IPS DF 19.7 (cell line): ENCODE measurements at places on chromosomes 6 and 20.

DNA sequence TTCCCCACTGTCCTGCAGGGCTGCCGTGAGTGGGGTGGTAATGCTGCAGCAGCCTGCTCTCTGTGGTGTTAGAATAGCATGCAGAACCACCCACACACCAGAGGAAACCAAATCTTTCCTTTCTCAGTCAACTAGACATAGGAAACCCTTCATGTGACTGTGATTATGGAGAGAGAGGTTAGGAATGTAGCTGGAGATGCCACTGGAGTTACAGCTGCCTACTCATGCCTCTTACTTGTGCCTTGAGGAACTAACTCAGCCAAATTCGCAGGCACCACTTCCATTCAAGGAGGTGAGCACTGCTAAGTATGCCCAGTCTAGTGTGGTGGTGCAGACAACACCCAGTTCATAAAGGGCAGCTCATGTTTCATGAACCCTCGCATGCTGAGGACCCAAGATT lies 27.4 kb downstream of the MUC22 start:
- no peak for DNase-seq

- DNase-seq: no peak
These were observed 115.9 kb upstream of the NAA20 start for GRCh38 chr20:19901226-19901625.

GRCh38 chr20:5395932-5396727 lies 79.4 kb upstream of the PROKR2 start:
- no peak for DNase-seq

GRCh38 chr6:99282479-99283062 lies 66.9 kb downstream of the FAXC start:
- DNase-seq: no peak

GRCh38 chr6:137155830-137156229 lies 17.6 kb downstream of the IL22RA2 start:
- DNase-seq: no peak

DNA sequence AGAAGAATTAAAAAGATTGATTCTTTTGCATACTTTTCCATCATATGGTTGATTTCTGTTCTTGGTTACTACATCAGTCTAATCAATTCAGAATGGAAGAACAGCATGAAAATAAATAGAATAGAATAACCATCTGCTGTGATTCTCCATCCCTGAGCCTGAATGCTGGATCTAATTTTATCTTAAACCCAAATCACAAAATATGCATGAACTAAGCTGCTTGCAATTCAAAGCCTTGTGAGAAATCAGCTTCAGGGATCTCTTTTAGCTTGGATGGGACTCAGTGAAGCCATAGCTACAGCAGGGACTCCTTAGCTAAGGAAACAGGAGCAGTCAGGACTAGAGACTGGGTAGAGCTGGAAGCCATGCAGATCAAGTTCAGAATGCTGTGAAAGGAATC lies 74.1 kb downstream of the TPBG start:
- DNase-seq: no peak

GRCh38 chr6:158040051-158040803 lies 58.6 kb downstream of the SYNJ2 start:
- no peak for DNase-seq

DNA sequence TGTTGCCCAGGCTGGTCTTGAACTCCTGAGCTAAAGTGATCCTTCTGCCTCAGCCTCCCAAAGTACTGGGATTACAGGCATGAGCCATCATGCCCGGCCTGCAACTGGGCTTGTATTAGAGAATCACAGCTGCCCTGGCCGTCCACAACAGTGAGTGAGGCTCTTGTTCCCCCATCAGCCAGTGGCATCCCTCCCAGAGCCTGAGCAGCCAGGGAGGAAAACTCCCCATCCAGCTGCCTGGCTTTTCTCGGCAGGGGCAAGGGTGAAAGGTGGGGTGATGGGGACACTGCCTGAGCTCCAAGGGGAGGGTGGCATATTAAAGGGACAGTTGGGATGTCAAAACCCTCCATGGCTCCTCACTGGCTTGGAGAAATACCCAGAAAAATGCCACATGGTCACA lies 185.6 kb downstream of the NFATC2 start:
- no peak for DNase-seq

- DNase-seq: no peak
These were observed 44.3 kb downstream of the CTCFL start for GRCh38 chr20:57480444-57481160.

DNA sequence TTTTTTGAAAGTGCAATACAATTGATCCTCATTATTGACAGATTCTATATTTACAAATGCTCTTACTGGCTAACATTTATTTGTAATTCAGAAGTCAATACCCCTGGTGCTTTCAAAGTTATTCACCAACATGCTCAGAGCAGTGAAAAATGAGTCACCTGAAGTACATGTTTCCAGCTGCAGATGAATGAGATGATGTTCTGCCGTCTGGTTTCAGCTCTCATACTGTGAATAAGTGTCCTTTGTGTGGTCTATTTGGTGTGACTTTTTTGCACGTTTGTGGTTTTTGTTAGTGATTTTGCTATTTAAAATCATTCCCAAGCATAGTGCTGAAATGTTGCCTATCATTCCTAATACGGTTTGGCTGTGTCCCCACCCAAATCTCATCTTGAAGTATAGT lies 22.3 kb upstream of the EYA4 start:
- no peak for DNase-seq

DNA sequence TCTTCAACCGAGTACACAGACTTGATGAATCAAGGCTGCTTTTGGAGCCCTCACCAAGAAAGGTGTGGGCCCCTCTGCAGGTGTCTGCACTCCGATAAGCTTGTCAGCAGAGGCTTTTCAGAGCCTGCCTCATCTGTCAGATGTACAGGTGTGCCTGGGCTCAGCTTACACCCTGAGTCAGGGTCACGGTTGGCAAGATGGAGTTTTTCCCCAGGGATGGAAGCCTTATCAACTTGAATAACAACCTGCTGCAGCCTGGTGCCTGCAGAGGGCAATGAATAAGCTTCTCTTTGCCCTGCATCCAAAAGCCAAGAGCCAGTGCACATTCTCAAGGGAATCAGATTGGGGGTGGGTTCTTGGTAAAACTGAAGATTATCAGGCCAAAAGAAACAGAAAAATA lies 427.1 kb downstream of the CD83 start:
- DNase-seq: no peak

DNA sequence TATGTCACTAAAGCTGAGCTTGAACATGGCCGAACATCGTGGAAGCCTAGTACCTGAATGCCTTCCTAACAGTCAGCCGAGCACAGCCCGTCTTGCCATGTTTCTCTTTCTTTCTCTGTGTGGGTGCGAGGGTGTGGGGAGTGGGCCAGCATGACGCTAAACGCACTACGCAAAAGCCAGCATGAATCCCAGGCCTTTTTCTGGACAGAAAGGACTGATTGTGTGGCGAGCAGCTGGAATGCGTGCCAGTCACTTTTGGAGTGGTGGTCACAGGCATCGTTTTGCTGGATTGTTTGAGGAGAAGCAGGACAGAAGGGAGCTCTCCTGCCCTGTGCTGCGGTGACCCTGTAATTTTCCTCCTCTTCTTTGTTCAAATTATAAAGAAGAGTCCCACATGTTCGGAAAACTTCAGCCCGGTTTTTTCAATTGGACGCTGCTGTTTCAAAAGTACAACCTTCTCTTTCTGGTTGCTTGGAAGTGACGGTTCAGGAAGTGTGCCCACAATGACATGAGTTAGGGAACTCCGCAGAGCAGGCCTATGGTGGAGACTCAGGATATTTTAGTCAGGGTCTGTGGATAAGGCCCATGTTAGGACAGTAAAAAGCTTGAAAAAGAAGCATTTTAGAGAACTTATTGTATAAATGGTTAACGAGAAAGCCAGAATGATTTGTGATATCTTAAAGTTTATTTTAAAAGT lies 54.3 kb downstream of the PDE7B start:
- no peak for DNase-seq

DNA sequence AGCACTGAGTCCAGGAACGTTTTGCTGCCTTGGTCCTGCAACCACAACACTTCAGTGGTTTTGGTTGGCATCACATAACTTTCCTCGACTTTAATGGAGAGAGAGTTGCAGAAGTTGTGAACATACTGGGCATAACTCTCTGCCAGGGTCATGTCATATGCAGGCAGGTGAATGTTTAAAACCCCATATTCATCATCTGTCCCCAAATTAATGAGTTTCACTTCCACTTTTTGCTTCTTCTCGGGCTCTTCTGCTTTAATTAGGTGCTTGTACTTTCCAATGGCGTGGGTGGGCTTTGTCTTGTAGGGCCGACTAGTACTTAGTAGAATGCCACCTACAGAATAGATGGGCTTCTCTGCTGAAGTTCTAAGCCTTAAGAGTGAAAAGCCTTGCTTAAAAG lies 45.2 kb upstream of the TFAP2A start:
- no peak for DNase-seq

GRCh38 chr20:59412181-59412580 lies 111.8 kb downstream of the EDN3 start:
- DNase-seq: no peak

DNA sequence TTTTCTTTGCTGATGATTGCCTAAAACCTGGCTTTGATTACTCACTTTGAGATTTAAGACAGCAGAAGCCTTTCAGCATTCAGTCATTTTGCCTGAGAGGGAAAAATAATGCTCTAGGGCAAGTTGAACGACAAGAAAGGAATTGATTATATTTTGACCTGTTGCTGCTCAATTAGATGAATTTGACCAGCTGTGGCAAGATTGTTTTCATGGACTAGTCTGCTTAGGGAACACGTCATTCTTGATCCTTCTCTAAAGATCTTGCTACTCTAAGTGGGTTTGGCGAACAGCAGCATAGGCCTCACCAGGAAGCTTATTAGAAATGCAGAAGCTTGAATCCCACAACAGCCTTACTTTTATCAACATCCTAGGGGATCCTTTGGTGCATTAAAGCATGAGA lies 59.7 kb upstream of the PHACTR1 start:
- DNase-seq: no peak

GRCh38 chr20:13995841-13996240 lies 525 bp downstream of the MACROD2 start:
- DNase-seq: no peak

GRCh38 chr20:8389381-8390036 lies 257.4 kb downstream of the PLCB1 start:
- no peak for DNase-seq

GRCh38 chr6:2885967-2886735 lies 17.0 kb downstream of the SERPINB9 start:
- DNase-seq: no peak

GRCh38 chr6:43936476-43936875 lies 166.5 kb downstream of the VEGFA start:
- DNase-seq: no peak

DNA sequence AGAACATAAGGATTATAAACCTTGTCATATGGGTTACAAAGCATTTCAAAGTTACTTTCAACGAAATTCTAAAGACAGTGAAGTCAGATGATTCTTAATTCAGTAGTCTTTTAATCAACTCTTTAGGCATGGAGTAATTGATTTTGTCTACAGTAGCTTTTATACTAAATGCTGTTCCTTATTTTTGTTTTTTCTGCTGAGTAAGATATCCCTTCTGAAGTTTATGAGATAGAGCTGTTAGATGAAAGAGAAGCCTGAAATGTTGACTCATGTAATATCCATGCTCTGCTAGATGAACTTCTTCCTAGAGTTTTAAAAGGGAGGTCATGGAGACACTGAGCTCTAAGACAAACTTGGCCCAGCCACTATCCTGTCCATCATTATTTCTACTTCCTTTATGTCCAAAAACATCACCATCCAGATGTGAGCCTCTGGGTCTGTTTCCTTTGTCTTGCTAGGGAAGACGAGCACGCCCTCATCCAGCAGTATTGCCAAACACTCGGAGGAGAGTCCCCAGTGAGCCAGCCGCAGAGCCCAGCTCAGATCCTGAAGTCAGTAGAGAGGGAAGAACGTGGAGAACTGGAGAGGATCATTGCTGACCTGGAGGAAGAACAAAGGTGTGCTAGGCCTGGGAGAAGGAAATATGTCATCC lies 550.3 kb downstream of the UTRN start:
- DNase-seq: no peak

DNA sequence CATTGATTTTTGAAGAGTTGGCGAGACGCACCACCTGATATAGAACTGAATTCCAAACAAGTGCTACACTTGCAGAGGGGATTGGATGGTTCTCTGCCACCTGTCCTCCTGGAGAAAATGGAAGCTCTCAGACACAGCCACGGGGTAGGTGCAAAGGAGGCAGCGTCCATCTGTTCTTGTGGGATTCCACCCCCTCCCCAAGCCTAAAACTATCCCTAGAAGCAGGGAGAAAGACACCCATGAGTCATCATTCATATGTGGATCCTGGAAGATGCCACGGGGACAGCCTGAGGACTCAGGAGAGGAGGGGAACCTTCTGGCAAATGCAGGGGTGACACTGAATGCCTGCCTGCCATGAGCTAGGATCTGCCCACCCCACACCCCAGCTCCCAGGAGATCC lies 171.3 kb upstream of the CST7 start:
- no peak for DNase-seq

DNA sequence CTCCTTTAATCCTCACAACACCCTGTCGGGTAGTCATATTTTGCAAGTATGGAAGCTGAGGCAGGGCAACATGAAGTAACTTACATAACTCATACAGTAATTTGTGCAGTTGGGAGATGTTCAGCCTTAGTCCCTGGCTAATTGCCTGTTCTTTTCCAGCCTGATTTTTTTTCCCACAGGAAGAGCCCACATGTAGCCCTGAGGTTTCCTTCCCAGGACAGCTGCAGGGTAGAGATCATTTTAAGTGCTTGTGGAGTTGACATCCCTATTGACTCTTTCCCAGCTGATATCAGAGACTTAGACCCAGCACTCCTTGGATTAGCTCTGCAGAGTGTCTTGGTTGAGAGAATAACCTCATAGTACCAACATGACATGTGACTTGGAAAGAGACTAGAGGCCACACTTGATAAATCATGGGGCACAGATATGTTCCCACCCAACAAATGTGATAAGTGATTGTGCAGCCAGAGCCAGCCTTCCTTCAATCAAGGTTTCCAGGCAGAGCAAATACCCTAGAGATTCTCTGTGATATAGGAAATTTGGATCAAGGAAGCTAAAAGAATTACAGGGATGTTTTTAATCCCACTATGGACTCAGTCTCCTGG lies 5.0 kb upstream of the BTN2A1 start:
- no peak for DNase-seq

- DNase-seq: no peak
These were observed 95.4 kb downstream of the RPS12 start for GRCh38 chr6:132909742-132910141.

- DNase-seq: no peak
These were observed 176.9 kb upstream of the CITED2 start for GRCh38 chr6:139551376-139551775.
